Amniotic stem cell (primary cell): ENCODE measurements at places on chromosomes 13 and 19.
A peak's percentile ranks its signal among the peaks of the same experiment; 100 is the strongest.

DNA sequence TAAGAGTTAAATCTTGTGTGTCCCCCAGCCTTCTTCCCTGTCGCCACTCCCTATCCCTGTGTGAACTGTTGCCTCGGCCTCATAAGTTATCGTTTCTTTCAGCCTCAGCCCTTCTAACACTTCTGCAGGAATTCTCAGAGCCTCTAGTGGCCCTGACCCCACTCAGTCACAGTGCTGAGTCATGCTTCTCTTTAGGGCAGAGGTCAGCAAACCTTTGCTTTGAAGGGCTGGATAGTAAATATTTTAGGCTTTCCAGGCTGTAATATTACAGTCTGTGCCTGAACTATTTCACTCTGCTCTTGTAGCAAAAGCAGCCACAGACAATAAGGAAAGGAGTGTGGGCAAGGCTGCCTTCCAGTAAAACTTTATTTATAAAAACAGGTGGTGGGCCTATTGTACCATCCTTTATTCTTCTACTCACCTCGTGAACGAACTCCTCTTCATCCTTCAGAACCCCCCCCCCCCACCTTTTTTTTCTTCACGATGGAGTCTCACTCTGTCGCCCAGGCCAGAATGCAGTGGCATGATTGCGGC lies 22.1 kb downstream of the MYO9B start:
- no peak for DNase-seq

GRCh38 chr13:21243045-21243897 lies 66.8 kb downstream of the MRPL57 start:
- DNase-seq: no peak

DNA sequence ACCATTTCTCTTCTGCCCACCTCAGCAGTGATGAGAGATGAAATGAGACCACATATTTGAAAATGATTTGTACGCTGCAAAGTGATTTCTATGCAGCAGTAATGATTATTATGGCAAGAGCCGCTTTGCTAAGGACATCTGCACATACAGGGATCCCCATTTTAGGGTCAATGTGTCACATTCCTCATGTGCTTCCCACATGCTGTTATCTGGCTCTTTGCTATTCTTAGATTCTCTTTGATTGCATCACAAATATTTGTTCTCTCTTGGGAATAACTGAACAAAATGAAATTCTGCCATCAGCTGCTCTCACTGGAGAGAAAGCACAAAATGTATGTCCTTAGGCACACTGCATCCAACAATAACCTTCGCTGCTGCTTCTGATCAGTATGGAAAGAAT lies 209.5 kb upstream of the IPO5 start:
- no peak for DNase-seq

DNA sequence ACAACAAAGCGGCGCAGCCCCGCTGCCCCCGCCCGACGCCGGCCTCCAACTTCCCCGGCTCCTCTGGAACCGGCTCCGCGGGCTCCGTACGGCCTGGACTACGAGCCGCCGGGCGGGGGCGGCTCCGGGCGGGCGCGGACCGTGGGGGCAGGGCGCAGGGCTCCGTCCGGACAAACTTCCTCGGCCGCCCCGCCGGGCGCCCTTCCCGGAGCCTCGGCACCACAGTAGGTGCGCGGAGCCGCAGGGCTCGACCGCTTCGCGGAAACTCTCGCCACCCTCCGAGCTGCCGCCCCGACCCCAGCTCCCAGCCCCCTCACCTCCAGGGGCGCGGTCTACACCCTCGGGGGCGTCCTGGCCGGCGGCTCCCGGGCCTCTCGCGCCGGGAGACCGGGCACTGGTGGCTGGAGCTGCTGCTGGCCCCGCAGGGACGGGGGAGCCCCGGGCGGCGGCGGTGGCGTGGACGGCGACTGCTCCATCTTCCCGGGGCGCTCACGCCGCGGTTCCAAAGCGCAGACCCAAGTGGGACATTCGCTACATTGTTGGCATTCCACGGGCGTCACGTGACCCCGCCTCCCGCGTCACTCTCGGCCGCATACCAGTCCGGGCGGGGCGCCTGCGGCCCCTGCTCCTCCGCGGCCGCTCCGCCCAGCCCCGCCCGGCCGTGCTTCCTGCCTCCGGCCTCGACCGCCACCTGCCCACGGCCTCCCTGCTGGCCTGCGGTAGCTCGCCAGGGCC lies at the start of gene LATS2:
TSS of gene LATS2 (minus strand) at position 558 of the 735 bp plus-strand sequence. CDS start 15,560 bp downstream, outside the sequence.
- peak; percentile 85 for DNase-seq

GRCh38 chr19:51145916-51146493 lies 3.9 kb downstream of the SIGLEC7 start:
- no peak for DNase-seq

DNA sequence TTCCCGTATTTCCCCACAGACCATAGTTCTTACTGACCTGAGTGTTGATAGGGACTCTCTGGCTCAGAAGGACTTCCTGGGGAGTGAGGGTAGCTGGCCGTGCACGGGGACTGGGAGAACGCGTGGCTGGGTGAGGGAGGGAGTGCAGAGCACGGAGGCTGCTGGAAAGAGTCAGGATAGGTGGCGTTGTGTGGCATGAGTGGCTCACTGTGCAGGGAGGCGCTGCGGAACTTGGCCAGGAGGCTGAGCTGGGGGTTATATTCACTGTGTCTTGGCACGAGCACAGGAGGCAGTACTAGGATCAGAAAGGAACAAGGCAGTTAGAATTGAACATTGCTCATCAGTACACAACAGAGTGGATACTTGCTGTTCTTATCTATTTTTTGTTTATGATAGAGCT lies 47.4 kb downstream of the SMAD9 start:
- no peak for DNase-seq
